ENCODE measurements at places on chromosomes 3 and 15.
A peak's percentile ranks its signal among the peaks of the same experiment; 100 is the strongest.

DNA sequence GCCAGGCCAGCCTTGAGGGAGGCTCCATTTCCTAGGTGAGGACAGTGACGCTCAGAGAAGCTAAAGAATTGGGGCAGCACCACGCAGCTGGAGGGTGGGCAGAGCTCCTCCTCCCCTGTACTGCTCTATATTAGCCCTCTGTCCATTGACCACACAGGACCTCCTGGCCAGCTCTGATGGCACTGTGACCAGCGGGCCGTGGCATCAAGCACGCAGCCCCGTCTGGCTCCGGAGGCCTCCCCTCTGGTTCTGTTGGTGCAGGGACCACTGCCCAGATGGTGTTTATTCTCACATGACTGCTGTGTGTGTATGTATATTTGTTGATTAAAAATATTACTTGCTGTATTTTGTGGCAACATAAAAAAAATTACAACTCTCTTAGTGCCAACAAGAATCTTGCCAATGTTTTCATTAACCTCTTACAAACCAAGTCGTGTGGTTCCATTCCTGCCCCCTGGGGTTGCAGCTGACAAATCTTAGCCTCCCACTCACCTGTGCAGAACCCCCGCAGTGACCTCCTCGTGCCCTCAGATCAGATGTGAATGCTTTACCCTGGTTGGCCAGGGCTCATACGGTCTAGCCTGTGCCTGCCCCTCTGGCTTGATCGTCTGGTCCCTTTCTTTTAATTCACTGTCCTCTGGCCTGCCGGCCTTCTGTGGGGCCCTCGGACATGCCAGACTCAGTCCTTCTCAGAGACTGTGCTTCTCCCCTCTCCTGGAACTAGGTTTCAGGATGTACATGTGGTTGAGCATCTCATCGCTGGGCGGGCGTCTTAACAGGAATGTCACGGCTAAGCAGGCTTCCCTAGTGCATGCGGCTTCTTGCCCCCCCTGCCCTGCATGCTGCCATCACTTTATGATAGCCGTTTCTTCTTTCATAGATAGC, 14.8 kb downstream of the CHCHD6 start:
- H3K27ac ChIP-seq, result no peak overlapping the region
- no peaks in the 10 kb centered on the region for H3K4me1 ChIP-seq
- no peak for DNase-seq
- H3K27me3 ChIP-seq, result no peaks in the 10 kb centered on the region
- H3K4me3 ChIP-seq, result no peak overlapping the region

DNA sequence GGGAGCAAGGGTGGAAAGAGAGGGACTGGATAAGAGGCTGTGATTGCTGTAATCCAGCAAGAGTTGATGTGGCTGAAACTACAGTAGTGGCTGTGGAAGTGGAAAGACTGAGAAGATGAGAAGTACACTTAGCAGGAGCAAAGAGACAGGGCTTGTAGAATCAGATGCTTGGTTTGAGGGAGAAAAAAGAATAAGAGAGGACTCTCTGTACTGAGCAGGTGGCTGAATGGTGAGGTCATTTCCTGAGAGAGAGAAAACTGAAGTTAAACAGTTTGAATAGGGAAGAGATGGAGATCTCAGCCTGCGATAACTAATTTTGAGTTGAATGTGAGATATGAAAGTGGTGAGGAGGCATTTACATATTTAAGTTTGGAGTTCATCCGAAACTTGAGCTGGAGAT, 95.8 kb upstream of the SLC25A36 start:
- H3K4me3 ChIP-seq, result no peak overlapping the region
- no peaks in the 10 kb centered on the region for H3K27me3 ChIP-seq
- no peaks in the 10 kb centered on the region for H3K36me3 ChIP-seq
- H3K4me1 ChIP-seq, result peaks cover 45% of the 10 kb centered on the region
- DNase-seq, result peak; percentile 73
- H3K27ac ChIP-seq, result peak overlapping the region; percentile 65

- H3K4me1 ChIP-seq, result peaks cover 15% of the 10 kb centered on the region
- no peak overlapping the region for H3K27ac ChIP-seq
- no peaks in the 10 kb centered on the region for H3K27me3 ChIP-seq
Measured at GRCh38 chr3:169594402-169594801, 69.1 kb downstream of the MECOM start.

GRCh38 chr3:56379723-56380287, 88.5 kb downstream of the ERC2 start:
- no peak overlapping the region for H3K27ac ChIP-seq
- no peaks in the 10 kb centered on the region for H3K36me3 ChIP-seq
- no peaks in the 10 kb centered on the region for H3K4me1 ChIP-seq
- H3K27me3 ChIP-seq, result no peaks in the 10 kb centered on the region
- DNase-seq, result no peak

DNA sequence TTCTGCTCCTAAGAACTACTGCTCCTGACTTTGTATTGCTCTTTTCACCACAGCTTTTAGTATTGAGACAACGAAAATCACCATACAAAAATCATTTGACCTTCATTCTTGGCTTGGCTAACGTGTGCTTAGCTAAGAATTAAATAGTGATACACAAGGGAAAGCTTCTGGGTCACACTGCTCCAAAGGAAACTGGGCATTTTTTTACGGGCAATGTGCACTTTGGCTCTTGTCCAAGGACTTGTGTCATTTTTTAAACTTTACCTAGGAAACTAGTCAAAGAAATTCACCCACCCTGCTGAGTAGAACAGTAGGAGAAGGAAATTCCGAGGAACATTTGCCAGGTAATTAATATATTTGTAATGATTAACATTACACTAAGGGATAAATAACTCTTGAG, 19.8 kb downstream of the WDR72 start:
- H3K4me3 ChIP-seq, result no peak overlapping the region
- no peak overlapping the region for H3K27ac ChIP-seq
- no peaks in the 10 kb centered on the region for H3K27me3 ChIP-seq
- no peak for DNase-seq
- no peaks in the 10 kb centered on the region for H3K36me3 ChIP-seq

DNA sequence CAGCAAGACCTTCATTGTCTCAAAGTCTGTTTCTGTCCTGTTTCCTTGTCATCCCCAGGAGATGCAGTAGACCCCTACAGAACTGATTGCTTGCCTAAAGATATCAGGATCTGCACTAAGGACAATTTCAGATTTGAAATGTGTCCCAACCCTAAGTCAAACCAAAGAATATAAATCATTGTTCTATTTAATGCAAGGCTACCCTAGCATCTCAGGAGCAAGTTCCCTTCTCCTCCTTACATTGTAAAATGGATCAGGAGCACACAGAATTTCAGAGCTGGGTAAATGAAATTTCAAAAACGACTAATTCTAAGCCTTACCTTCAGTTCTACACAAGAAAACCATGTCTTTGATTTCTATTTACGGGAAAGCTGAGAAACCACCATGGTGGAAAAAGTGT, 360.9 kb upstream of the KCNH8 start:
- no peak for DNase-seq
- no peak overlapping the region for H3K27ac ChIP-seq
- no peaks in the 10 kb centered on the region for H3K36me3 ChIP-seq
- H3K27me3 ChIP-seq, result no peaks in the 10 kb centered on the region

GRCh38 chr3:46848271-46849044, 14.8 kb downstream of the MYL3 start:
- H3K27ac ChIP-seq, result no peak overlapping the region
- no peaks in the 10 kb centered on the region for H3K36me3 ChIP-seq
- H3K27me3 ChIP-seq, result no peaks in the 10 kb centered on the region
- H3K4me1 ChIP-seq, result peaks cover 7% of the 10 kb centered on the region
- no peak for DNase-seq
- H3K4me3 ChIP-seq, result no peak overlapping the region

DNA sequence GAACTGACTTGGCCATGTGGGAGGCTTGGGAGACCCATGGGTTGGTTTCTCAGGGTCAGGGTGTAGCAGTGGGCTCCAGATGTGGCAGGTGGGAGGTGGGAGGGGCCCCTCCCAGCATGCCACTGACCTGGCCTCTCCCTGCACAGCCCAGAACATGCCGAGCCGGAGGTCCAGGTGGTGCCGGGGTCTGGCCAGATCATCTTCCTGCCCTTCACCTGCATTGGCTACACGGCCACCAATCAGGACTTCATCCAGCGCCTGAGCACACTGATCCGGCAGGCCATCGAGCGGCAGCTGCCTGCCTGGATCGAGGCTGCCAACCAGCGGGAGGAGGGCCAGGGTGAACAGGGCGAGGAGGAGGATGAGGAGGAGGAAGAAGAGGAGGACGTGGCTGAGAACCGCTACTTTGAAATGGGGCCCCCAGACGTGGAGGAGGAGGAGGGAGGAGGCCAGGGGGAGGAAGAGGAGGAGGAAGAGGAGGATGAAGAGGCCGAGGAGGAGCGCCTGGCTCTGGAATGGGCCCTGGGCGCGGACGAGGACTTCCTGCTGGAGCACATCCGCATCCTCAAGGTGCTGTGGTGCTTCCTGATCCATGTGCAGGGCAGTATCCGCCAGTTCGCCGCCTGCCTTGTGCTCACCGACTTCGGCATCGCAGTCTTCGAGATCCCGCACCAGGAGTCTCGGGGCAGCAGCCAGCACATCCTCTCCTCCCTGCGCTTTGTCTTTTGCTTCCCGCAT, 7.9 kb upstream of the STAB1 start:
- H3K27me3 ChIP-seq, result no peaks in the 10 kb centered on the region
- H3K36me3 ChIP-seq, result no peaks in the 10 kb centered on the region
- H3K4me3 ChIP-seq, result no peak overlapping the region
- H3K4me1 ChIP-seq, result no peaks in the 10 kb centered on the region
- H3K27ac ChIP-seq, result no peak overlapping the region

- no peak overlapping the region for H3K27ac ChIP-seq
- no peaks in the 10 kb centered on the region for H3K36me3 ChIP-seq
- H3K4me1 ChIP-seq, result no peaks in the 10 kb centered on the region
- no peak for DNase-seq
Measured at GRCh38 chr3:115523458-115523857, 99.9 kb upstream of the GAP43 start.

DNA sequence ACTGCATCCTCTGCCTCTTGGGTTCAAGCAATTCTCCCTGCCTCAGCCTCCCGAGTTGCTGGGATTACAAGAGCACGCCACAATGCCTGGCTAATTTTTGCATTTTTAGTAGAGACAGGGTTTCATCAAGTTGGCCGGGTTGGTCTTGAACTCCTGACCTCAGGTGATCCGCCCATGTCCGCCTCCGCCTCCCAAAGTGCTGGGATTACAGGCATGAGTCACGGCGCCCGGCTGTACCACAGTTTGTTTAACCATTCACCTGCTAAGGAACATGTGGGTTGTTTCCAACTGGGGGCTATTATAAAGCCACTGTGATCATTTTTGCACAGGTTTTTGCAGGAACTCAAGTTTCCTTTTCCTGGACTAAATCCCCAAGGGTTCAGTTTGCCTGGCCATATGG, 123.2 kb upstream of the RAP2B start:
- H3K4me3 ChIP-seq, result no peak overlapping the region
- no peak for DNase-seq
- no peaks in the 10 kb centered on the region for H3K27me3 ChIP-seq
- H3K4me1 ChIP-seq, result 0 out of 2 replicates have a peak, but pooled peaks cover 4% of the 10 kb centered on the region

DNA sequence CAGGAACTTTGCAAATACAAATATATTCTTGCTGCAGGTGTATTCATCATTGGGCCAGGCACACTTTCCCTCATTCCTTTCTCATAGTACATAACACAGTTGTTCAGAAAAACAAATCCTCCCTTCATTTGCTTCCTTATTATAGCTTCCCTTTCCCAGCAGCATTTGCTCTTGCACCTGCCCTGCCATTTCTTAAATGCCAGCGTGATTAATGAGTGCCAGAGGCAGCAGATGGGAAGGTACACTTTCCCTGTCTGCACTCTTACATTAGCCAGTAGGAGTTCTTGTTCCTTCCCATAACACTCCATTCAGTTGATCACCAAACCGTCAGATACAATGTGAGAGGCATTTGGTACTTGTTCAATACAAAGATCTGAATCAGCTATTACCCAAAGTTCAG, 128.5 kb upstream of the GAP43 start:
- no peak overlapping the region for H3K4me3 ChIP-seq
- no peaks in the 10 kb centered on the region for H3K27me3 ChIP-seq
- no peaks in the 10 kb centered on the region for H3K36me3 ChIP-seq

DNA sequence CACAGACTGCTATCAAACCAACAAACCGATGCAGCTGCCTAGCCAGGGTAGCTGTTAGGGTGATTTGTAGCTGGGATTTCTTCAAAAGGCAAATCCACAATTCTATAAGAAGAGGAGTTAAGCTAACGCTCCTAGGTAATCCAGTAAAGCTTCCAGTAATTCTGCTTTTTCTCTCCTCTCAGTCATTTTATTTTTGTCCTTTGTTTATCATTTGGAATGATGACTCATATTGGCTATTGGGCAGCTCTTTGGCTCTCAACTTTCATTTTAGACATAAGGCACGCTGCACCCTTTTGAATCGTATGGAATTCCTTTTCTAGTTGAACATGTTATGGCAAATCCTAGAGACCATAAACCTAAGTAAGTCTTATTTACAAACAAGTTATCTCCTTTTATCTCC, 53.2 kb upstream of the PPARG start:
- no peaks in the 10 kb centered on the region for H3K36me3 ChIP-seq
- DNase-seq, result no peak
- H3K4me1 ChIP-seq, result no peaks in the 10 kb centered on the region

- H3K36me3 ChIP-seq, result no peaks in the 10 kb centered on the region
- no peaks in the 10 kb centered on the region for H3K4me1 ChIP-seq
- H3K27me3 ChIP-seq, result 0 out of 2 replicates have a peak, but pooled peaks cover 5% of the 10 kb centered on the region
- H3K27ac ChIP-seq, result no peak overlapping the region
Measured at GRCh38 chr3:46681387-46681786, 12.1 kb downstream of the ALS2CL start.

DNA sequence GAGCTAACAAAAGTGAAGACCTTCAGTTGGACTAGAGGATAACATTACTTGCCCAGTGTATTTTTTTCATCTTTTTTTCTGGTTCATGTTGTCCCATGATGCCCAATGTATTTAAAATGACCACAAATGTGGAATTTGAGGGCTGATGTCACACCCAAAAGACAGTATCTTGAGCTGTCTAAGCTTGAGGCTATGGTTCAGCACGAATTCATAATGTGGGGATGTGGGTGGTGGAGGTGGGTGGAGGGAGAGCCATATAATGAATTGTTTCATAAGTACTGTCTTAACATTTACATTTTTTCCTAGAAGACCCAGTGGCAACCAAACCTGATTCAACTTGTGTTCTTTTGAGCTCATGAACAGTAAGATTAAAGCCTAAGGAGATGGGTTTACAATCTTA, 37.5 kb downstream of the CHAC1 start:
- H3K4me1 ChIP-seq, result no peaks in the 10 kb centered on the region
- no peaks in the 10 kb centered on the region for H3K27me3 ChIP-seq
- H3K36me3 ChIP-seq, result peaks cover 1% of the 10 kb centered on the region
- no peak overlapping the region for H3K27ac ChIP-seq
- no peak for DNase-seq

GRCh38 chr3:30693470-30694120, 87.2 kb downstream of the TGFBR2 start:
- peaks cover 10% of the 10 kb centered on the region for H3K4me1 ChIP-seq
- H3K27me3 ChIP-seq, result no peaks in the 10 kb centered on the region
- H3K27ac ChIP-seq, result no peak overlapping the region
- no peaks in the 10 kb centered on the region for H3K36me3 ChIP-seq

- H3K27me3 ChIP-seq, result no peaks in the 10 kb centered on the region
- DNase-seq, result peak; percentile 91
- H3K4me1 ChIP-seq, result peaks cover 13% of the 10 kb centered on the region
- H3K4me3 ChIP-seq, result no peak overlapping the region
- no peaks in the 10 kb centered on the region for H3K36me3 ChIP-seq
- H3K27ac ChIP-seq, result peak overlapping the region; percentile 27
Measured at GRCh38 chr3:141796081-141796888, 33.1 kb downstream of the GRK7 start.

- peak overlapping the region; percentile 95 for H3K4me3 ChIP-seq
- DNase-seq, result peak; percentile 70
- H3K27ac ChIP-seq, result peak overlapping the region; percentile 57
Measured at GRCh38 chr3:124886168-124887056, 753 bp downstream of the ITGB5 start.

GRCh38 chr15:74314795-74315438, 52.5 kb downstream of the CYP11A1 start:
- H3K4me3 ChIP-seq, result no peak overlapping the region
- no peak overlapping the region for H3K27ac ChIP-seq
- DNase-seq, result no peak
- peaks cover 46% of the 10 kb centered on the region for H3K27me3 ChIP-seq
- H3K4me1 ChIP-seq, result no peaks in the 10 kb centered on the region

Measured in MM.1S (cell line).